ENCODE measurements at places on chromosomes 2 and 18. TPM values are rescaled to one million over a fixed set of nuclear protein-coding genes. Genes with fewer than 3 reads are reported as not detected.

IL18R1 gene
- polyA plus RNA-seq: 2.2 TPM

BMP10 gene
- polyA plus RNA-seq: not detected

EVX2 gene
- polyA plus RNA-seq: not detected

TEKT4 gene
- not detected for polyA plus RNA-seq

DSG4 gene
- not detected for polyA plus RNA-seq

ZC3H6 gene
- polyA plus RNA-seq: 7.5 TPM
